Spinal cord (tissue), 10 donors: ENCODE measurements at places on chromosomes 16 and 17. TPM values are rescaled to one million over a fixed set of nuclear protein-coding genes. Genes with fewer than 3 reads are reported as not detected.

- no peak for DNase-seq
Observed at GRCh38 chr16:54932021-54932660, 1.5 kb downstream of the IRX5 start.

DNA sequence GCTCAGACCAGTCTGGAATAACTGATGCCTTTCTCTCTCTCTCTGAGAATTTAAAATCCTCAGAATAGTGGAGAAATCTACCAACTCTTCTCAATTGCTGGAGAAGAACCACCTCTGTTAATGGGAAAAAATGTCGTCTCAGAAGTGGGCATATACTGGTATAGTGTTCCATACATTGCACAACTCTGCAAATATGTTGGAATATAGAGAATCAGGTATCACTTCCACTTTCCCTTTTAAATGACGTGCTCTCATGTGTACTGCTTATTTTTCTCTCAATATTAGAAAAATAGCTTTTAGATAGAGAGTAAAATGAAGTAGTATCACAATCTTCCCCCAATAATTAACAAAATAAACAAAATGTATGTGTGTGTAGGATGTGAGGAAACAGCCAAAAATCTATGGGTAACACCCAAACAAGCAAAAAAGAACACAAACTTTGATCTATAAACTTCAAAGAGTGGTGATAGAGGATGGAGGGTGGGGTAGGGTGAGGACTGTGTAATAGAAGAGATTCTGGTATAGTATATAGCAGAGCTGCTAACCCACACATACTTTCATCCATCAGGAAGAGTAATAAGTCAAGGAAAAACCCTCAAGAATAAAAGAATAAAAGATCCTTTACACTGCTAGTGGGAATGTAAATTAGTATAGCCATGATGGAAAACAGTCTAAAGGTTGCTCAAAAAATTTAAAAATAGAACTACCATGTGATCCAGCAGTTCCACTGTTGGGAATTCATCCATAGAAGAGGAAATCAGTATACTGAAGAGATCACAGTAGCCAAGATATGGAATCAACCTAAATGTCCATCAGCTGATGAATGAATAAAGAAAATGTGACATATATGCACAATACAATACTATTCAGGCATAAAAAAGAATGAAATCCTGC is 46.9 kb downstream of the NFATC3 start:
- no peak for DNase-seq

GRCh38 chr16:8905168-8905762 is 23.1 kb downstream of the LITAFD start:
- DNase-seq: peak; percentile 62

The MYL4 gene
- total RNA-seq: 5.2 TPM

GRCh38 chr16:84641643-84642358 is 6.5 kb upstream of the KLHL36 start:
- DNase-seq: no peak

DNA sequence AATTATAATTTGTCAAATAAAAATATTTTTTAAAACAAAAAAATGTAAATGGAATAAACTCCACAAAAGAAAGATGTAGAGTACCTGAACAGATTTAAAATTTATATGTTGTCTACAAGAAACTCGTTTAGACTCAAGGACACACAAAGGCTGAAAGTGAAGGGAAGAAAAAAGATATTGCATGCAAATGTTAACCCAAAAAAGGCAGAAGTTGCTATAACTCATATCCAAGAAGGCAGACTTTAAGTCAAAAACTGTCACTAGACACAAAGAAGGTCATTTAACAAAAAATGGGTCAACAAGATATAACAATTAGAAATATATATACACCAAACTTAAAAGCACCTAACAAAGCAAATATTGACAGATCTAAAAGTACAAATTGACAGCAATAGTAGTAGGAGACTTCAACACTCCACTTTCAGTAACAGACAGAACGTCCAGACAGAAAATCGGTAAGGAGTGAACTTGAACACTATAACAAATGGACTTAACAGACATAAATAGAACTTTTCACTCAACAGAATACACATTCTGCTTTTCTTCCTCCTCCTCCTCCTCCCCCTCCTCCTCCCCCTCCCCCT is 40.8 kb upstream of the MYLK3 start:
- DNase-seq: no peak

- DNase-seq: no peak
Observed at GRCh38 chr16:31269541-31269940, 9.8 kb downstream of the ITGAM start.

DNA sequence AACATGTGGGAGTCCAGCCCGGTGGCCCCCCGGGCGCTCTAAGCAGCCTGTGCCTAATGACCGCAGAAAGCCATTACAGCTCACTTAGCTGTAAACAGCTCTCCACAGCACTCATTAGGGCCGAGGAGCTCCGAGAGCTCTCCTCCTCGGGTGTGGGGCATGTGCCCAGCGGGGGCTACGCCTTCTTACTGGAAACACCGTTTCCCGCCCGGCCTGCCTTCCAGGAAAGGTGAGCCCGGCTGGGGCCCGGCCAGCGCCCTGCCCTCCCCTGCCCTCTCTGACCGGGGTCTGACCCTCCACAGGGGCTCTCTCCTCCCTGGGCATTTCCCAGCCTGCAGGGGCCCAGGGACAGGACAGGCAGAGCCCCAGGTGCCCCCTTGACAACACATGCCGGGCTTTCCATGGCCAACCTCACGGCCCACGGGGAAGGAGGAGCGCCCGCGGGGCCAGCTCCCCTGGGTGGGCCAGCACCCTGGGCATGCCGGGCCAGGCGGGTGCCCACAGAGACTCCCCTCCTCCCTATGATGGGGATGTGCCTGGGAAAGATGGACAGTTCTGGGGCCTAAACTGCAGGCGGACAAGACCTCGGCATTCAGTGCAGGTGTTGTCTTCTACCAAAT is 72.6 kb downstream of the SDK2 start:
- DNase-seq: no peak

The KCTD19 gene
- total RNA-seq: 0.50 TPM

- DNase-seq: no peak
Observed at GRCh38 chr16:866252-866896, 65.8 kb upstream of the GNG13 start.

The KRTAP2-1 gene
- total RNA-seq: not detected

- no peak for DNase-seq
Observed at GRCh38 chr17:8117980-8118768, at the start of gene ALOXE3. Gene ALOXE3 (minus strand): TSS chr17:8118514. CDS start chr17:8117990, 524 bp downstream.

The DNAH17 gene
- total RNA-seq: 0.61 TPM

- no peak for DNase-seq
Observed at GRCh38 chr17:32240750-32241149, 24.9 kb upstream of the RHBDL3 start.

GRCh38 chr16:27179500-27180072 is 23.7 kb upstream of the KDM8 start:
- DNase-seq: no peak

GRCh38 chr17:52150935-52151334 is 7.6 kb downstream of the CA10 start:
- DNase-seq: no peak

DNA sequence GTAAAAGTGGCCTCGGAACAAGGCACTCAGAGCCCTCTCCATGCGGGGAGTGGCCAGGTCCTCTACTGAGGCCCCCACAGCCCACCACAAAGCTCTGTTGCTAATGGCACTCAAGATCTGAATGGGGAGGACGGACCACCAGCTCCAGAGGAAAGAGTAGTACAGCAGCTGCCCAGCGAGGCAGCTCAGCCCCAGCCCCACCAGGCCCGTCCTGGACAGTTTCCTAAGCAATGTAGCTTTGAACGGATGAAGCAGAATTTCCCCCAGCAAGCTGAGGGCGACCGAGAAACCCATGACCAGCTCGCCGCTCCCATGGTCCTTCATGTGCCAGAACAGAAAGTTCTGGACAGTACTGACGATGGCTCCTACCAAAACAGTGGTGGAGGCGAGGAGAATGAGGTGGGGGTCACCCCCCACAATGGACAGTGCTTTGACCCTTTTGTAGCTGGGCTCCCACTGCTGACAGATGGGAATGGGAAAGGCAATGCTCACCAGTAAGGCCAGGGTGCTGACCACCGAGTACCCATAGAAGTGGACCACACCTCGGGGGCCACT is 1.5 kb downstream of the MFSD6L start:
- no peak for DNase-seq

DNA sequence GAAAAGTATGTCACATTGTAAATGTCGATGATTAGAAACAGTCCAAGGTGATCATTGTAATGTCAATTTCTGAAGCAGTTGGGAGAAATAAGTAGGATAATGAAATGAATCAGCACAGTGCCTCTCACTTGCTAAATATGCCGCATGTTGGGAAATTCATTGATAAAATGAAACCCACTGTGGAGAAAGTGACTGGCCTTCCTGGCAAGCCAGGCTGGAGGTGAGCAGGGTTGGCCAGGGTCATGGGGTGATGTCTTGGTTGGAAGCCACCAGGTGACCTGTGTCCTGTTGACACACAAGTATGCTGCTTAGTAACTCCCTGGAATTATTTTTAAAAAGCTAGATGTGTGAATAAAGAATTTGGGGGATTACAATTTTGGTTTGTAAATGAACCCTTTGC is 14.9 kb upstream of the WNT9B start:
- DNase-seq: no peak

The GNG13 gene
- total RNA-seq: 0.30 TPM

The TBC1D16 gene
- total RNA-seq: 25.9 TPM

The C17orf78 gene
- not detected for total RNA-seq

DNA sequence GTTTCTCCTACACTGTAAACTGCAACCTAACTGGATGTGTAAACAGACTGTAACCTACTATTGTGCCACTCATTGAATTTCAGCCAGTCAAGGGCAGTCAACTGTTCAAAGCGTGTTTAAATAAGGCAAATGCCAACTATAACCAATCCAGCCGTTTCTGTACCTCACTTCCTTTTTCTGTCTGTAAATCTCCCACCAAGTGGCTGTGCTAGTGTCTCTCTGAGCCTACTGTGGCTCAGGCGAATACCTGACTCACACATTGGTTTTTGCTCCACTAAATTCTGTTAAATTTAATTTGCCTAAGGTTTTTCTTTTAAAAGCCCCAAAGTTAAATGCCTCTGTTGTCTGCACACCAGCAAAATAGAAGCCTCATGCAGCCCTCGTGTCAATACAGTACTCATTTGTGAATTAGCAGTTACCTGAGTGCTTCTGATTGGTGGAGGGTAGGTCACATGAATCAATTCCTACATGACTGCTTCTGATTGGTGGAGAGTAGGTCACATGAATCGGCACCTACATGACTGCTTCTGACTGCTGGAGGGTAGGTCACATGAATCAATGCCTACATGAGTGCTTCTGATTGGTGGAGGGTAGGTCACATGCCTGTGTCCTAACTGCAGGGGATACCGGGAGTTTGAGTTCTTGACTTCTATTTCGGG is 31.1 kb upstream of the CCR7 start:
- no peak for DNase-seq

The BANP gene
- total RNA-seq: 21.2 TPM
